ENCODE measurements at places on chromosomes 1 and 21.

- DNase-seq: no peak
Observed at GRCh38 chr1:74399249-74399648, 113.2 kb downstream of the LRRC53 start.

GRCh38 chr1:30765556-30766434, 8.2 kb upstream of the LAPTM5 start:
- DNase-seq: no peak

GRCh38 chr21:25904044-25904695, 169.4 kb downstream of the GABPA start:
- no peak for DNase-seq

- DNase-seq: no peak
Observed at GRCh38 chr1:160646711-160647328, at the start of gene SLAMF1. Gene SLAMF1 (minus strand): TSS chr1:160647044. CDS start chr1:160646945, 99 bp downstream.

- DNase-seq: no peak
Observed at GRCh38 chr21:36589352-36589971, 109.5 kb upstream of the SIM2 start.

- DNase-seq: no peak
Observed at GRCh38 chr21:40053007-40053406, 185.8 kb downstream of the PCP4 start.

- no peak for DNase-seq
Observed at GRCh38 chr1:37944816-37945215, 2.0 kb downstream of the INPP5B start.

GRCh38 chr1:194295685-194296084, 1109.3 kb upstream of the B3GALT2 start:
- DNase-seq: no peak

- DNase-seq: no peak
Observed at GRCh38 chr1:24417681-24418080, 2.1 kb downstream of the NIPAL3 start.

- DNase-seq: no peak
Observed at GRCh38 chr1:57204091-57204490, 219.8 kb downstream of the DAB1 start.

DNA sequence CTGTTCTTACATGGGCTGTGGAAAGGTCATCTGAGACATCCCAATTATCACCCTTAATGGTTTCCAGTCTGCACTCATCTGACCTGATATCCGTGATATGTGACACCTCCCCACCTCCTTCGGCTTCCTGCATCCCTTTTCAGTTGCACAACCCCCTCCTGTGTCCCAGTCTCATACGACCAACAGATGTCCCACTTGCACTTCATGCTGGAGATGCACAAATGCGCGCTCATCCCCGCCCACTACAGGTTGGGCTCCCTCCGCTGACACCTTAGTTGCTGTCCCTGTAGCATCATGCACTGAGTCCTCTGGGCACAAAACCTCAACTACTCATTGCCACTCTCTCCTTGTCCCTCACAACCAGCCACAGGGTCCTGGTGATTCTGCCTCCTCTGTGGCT, 94.4 kb downstream of the MIS18A start:
- DNase-seq: no peak

- no peak for DNase-seq
Observed at GRCh38 chr1:181179987-181180365, 91.5 kb downstream of the IER5 start.

Measured in activated naive CD4-positive, alpha-beta T cell (primary cell).